H7 (cell line): ENCODE measurements at places on chromosomes 11 and 22.

DNA sequence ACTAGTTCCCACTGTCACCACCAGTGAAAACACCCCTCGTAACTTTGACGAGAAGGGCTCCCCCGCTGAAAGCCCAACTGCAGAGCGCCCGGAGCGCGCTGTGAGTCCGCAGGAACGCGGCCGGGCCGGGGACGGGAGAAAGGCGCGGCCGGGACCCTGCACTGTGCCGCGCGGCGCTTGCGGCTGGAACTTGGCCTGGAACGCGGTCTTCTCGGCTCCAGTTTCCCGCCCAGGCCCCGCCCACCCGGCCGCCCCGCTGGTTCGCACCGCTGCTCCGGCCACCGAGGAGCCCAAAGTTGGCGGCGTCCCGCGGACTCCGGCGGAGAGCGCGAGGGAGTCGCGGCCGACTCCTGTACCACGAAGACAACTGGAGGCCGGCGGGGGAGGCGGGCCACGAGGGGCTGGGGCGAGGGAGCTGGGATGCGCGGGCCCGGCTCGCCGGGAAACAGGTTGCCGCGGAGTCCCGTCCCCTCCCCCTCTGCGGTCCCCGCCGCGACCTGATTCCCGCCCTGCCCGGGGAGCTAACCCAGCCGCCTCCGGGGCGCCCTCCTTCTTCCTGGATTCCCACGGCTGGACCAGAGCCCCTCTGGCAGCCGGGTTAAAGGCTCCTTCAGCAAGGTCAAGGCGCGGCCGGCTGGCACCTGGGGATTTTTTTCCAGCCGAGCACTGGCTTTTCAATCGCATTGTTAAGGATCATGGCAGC, 3.4 kb downstream of the TENM4 start:
- DNase-seq = peak; percentile 92

DNA sequence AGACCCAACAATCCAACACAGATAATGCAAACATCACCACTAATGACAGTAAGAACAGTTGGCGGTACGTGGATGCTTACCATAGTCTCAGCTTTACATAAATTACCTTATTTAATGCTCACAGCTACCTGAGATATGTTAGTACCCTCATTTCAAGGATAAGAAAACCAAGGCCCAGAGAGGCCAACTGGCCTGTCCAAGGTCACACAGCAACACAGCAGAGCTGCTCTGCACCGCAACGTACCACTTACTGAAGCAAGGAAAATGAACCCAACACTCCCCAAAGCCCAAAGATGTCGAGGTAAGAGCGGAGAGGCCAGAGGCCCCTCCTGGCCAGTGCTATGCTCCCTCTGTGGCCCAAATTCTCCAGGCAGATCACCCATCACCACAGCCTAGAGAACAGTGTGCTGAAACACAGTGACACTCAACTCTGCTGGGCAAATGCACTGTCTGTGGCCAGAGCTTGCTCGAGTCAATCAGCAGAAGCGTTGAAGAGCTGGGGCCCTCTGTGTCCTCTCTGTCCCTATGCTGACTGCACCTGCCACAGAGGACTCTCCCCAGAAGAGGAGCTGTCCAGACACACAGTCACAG, 14.0 kb downstream of the SHANK2 start:
- DNase-seq = no peak

GRCh38 chr11:79440571-79441460, at the start of gene TENM4:
Gene TENM4, minus strand, starts transcription at chr11:79441030. Its CDS starts 371,086 bp downstream, at chr11:79069944.
- peak; percentile 78 for DNase-seq

DNA sequence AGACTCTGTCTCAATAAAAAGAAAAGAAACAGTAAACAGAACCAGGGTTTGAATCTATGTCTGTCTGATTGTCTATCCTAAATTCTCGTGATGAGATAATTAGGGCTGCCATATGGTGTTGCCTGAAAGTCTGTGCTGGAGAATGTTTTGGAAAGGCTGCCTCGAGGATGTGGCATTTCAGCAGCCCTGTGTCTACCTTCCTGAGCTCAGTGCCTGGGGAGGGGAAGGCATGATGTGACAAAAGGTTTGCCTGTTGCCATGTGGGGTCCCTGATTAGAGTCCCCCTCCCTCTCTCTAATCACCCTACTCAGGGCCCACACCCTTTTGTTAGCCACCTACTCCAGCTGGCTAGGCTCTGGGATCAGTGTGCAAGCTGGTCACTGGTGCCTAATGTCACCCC, 15.2 kb downstream of the CD82 start:
- DNase-seq = no peak

GRCh38 chr11:78038697-78039313, 15.7 kb upstream of the KCTD14 start:
- no peak for DNase-seq

- DNase-seq = no peak
Observed at GRCh38 chr11:30454111-30454510, 131.2 kb downstream of the ARL14EP start.

DNA sequence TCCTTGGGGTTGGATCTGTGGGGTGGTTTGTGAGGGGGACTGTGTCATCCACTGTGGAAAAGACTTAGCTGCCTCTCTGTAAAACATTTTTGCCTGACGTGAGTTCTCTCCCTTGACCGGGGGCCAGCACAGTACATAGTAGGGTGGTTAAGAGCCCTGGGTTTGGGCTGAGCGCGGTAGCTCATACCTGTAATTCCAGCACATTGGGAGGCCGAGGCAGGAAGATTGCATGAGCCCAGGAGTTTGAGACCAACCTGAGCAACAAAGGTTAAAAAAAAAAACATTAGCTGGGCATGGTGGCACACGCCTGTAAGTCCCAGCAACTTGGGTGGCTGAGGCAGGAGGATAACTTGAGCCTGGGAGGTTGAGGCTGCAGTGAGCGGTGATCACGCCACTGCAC, 74.7 kb upstream of the WNT7B start:
- no peak for DNase-seq

GRCh38 chr11:116842117-116842516, 4.7 kb upstream of the APOA1 start:
- DNase-seq = no peak

DNA sequence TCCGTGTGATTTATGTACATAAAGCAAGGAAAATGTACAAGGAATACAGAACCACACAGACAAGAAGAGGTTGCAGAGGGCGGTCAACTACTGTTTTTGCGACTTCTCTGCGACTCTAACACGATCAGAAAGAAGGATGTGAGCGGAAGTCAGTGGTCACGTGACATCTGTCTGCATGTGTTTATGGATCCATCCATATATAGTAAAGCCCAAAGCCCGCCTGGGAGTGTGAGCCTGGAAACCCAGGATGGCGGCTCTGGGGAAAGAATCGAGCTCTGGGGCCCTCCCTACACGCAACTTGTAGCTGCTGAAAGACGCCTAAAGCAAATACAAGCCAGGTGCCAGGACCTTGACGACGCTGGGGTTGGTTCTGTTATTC, 8.8 kb downstream of the OSBPL5 start:
- peak; percentile 39 for DNase-seq

GRCh38 chr22:33354928-33355327, 296.7 kb upstream of the SYN3 start:
- no peak for DNase-seq

DNA sequence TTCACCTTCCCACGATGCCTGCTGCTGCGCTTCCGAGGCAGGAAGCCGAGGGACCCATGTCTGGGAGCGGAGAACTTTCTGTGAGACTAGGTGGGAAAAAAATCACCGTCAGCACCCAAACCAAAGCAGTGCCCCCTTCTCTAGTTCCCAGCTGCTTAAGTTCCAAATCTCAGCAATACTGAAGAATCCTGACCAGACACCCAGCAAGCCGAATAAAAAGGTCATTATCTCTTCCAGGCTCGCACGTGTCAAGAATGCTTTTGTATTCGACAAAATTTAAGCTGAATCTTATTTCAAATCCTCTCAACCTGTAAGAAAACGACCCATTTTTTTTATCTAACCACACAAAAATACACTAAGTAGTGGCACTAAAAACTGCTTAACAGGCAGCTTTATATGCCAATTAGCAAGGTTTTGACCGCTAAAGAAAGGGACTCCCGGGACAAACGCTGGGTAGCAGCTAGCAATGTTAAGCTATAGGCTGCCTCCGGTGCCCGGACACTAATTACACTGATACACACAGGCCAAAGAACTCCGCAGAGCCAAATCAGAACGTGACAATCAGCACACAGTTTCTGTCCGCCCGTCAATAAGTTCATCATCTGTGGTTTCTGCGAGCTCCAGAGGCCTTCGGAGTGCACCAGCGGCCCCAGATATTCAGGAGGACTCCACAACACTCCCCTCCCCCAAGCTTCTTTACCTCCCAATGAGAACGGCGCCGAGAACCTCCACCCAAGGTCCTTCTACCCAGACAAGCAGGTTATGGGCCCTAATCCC, 728 bp downstream of the RPL3 start:
- peak; percentile 54 for DNase-seq

DNA sequence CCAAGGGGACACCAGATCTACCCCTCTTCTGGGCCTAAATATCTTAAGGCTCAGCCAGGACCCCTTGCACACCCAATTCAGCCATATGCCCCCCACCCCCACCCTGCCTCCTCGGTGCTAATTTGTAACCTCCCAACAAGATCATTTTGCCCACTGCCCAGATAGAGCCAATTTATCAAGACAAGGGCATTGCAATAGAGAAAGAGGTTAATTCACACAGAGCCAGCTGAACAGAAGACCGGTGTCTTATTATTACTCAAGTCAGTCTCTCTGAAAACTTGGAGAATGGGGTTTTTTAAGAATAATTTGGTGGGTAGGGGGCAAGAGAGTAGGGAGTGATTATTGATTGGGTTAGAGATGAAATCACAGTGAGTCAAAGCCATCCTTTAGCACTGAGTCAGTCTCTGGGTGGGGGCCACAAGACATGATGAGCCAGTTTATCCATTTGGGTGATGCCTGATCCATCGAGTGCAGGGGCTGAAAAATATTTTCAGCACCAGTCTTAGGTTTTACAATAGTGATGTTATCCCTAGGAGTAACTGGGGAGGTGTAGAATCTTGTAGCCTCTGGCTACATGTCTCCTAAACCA, 9.9 kb upstream of the CAPN5 start:
- DNase-seq = no peak

GRCh38 chr11:116547571-116547970, 225.2 kb downstream of the BUD13 start:
- no peak for DNase-seq
